ENCODE measurements at places on chromosomes 5 and 9.

- DNase-seq = no peak
Measured at GRCh38 chr9:117548556-117548955, 133.7 kb upstream of the ASTN2 start.

DNA sequence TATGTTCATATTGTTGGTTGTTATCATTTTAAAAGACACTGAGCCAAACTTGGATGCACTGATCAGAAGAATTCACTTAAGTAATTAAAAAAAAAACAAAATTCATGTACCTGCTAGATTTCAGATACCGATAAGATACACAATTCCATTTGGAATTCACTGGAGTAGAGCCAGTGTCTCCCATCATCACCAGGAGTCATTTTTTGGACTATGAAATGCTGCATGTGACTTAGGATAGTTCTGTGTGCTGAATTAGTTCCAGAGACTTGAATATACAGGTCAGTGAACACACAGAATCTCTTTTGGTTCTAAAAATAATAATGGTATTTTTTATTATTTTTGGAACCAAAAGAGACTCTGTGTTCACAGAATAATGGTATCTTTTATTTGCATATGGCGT lies 482.6 kb upstream of the PIK3R1 start:
- no peak for DNase-seq

DNA sequence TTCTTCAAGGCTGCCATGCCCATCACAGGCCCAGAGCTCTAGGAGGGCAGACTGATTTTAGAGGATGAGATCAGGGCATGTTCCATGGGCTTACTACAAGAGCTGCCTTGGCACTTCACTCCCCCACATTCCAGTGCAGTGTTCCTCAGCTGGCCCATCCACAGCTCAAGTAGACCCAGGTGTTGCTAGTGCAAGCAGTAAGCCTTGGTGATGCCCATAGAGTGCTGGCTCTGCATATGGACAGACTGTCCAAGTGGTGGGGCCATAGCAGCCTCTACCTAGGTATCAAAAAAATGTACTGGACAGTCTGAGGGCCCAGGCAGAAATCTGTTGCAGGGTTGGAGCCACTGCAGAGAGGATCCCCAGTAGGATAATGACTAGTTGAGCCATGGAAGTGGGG lies 366.6 kb downstream of the FGF10 start:
- no peak for DNase-seq

DNA sequence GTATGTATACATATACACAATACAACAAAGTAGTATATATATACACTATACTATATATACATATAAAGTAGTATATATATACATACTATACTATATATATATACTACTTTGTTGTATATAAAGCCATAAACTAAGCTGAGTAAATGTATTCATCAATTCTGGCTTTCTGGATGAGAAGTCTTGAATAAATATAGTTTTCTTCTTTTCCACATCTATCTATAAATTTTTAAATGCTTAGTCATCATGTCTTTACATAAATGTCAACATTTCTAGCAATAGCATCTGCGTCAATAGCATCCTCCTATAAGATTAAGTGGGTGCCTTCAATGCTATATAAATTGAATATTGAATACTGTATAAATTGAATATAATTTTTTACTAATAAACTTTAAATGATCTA lies 63.1 kb upstream of the COX7C start:
- DNase-seq = no peak

DNA sequence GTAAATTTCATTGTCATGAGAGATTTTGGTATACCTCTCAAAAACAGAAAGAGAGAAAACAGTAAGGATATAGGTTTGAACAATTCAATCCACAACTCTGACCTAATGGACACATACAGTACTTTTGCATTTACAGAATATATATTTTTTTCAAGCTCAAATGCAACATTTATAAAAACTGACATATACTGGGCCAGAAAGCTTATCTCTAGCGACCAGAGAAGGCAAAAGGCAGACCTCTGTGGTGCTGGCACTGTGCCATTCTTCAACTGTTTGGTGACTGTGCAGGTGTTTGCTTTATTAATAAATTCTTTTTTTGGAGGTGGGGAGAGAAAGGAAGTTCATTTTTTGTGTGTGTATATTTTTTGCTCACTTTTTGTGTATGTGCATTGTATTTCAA lies 6.0 kb upstream of the PLAC8L1 start:
- no peak for DNase-seq

DNA sequence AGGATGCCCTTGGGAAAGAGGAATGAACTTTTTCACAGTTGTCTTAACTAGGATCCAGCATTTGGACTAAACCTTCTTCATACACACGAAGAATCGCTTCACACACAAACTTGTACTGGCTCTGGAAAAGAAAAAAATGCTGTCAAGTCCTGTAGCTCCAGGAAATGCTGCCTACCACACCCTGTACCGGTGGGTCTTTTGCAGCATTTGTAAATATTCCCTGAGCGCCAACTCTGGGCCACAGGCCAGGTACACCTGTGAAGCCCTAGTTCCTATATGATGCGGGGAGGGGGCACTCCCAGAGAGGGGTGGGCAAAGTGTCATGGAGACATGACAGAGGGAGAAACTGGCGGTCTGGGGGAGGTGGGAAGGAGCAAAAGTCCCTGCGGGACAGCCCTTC lies 58.7 kb upstream of the EPB41L4B start:
- no peak for DNase-seq

DNA sequence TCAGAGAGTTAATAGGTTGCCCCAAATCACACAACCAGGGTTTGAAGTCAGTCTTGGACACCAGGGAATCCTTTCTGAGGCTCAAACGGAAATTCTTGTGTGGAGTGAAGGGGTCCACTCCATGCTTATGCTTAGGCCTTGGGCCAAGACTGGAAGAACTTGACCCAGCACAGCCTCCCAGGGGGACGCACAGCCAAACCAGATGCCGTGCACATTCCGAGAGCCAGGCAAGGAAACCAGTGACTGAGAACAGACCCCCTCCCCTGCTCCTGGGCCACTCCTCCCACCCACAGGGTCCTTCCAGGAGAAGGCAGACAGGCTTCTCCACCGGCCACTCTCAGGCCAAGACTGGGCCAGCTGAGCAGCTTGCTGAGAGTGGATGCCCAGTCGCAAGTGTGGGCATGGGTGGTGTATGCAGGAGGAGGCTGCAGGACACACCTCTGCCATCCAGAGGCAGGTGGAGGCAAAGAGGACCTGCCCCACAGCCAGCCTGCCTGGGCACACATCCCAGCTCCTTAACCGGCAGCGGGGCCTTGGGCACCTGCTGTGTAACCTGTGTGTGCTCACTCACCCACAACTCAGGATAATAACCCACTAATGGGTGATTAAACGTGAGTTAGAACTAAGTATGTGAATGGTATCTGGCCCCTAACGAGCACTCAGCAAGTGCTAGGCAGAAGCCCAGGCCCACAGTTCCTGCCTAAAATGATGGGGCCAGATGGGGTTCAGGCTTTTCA lies 38.0 kb downstream of the NIPAL4 start:
- DNase-seq = no peak

DNA sequence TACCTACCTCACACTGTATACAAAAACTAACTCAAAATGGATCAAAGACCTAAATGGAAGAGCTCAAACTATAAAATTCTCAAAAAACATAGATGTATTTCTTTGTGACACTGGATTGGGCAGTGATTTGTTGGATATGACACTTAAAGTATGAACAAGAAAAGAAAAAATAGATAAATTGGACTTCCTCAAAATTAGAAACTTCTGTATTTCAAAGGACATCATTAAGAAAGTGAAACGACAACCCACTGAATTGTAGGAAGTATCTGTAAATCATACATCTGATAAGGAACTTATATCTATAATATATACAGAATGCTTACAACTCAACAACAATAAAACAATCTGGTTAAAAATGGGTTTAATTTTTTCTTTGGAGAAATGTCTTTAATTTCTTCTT lies 96.7 kb downstream of the NRG2 start:
- DNase-seq = no peak

GRCh38 chr9:136538599-136539426 lies 7.0 kb downstream of the NOTCH1 start:
- no peak for DNase-seq

DNA sequence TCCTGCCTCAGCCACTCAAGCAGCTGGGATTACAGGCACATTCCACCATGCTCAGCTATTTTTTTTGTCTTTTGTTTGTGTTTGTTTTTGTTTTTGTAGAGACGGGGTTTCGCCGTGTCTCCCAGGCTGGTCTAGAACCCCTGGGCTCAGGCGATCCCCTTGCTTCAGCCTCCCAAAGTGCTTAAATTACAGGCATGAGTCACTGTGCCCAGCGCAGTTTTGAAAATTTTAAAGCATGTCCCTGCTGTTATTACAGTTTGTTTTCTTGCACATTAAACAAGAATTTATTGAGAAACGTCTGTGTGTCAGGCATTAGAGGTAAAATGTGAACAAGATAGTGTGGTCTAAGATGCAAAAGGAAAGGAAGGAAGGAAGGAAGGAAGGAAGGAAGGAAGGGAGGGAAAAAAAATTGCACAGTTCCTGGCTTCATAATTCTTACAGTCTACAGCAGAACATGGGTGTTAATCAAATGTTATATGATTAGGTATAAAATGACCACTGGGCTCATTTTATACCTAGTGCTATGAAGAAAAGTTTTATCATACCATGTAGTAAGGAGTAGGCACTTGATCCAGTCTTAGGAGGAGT lies 205.4 kb downstream of the SNX18 start:
- DNase-seq = no peak

DNA sequence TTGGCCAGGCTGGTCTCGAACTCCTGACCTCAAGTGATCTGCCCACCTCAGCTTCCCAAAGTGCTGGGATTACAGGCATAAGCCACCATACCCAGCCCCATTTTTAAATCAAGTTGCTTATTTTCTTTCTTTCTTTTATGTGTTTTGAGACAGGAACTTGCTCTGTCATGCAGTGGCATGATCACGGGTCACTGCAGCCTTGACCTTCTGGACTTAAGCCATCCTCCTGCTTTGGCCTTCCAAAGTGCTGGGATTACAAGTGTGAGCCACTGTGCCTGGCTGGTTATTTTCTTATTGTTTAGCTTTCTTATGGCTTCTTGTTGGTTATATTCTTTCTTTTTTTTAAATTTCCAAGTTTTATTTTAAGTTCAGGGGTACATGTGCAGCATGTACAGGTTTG lies 79.7 kb upstream of the C5orf63 start:
- no peak for DNase-seq

DNA sequence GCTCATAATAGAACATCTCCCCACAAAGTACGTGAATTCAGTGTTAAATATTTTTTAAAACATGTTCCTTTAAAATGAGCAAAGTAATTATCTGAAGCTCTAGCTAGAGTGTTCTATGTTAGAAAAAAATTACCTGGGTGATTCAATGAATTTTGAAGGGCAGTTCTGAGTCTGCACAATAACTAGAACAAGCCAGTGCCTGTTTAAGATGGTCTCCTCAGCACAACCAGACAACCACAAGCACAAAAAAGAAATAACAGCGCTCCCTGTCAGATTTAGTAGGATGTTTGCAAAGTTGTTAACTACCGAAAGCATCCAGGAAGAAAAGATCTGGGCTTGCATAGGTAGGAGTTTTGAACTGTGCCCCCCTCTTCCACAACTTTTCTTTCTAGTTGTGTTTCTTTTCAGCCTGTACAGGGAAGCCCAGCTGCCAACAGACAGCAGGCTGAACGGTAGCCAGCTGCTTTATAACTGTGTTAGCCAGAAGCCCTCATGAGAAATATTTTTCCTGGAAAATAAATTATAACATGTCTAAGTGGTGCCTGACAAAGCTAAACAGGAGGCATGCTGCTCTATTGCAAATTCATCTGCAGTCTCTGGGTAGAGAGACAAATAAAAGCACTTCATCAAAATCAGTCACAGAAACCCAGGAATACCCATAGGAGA lies 1026.9 kb downstream of the MAT2B start:
- no peak for DNase-seq

- DNase-seq = no peak
Measured at GRCh38 chr5:127995556-127995955, 88.0 kb upstream of the SLC12A2 start.

DNA sequence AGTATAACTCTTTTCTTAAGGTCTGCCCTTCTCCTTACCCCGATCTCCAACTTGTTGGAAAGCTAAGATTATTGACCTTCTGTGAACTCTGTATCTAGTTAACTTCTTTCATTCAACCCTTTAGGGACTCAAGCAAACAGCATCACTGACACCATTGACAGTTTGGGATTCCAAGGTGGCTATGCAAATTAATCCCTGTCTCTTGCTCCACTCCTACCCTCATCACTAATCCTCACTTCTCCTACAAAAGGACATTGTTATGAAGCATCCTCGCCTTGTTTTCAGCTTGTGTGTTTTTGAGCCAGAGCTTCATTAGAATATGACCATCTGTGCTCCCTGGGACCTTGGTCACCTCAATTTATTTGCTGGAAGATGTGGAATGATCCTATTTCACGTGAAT lies 337.9 kb downstream of the PDE4D start:
- DNase-seq = no peak

- no peak for DNase-seq
Measured at GRCh38 chr5:131679911-131680310, 44.9 kb upstream of the RAPGEF6 start.

- DNase-seq = no peak
Measured at GRCh38 chr5:173568703-173569102, 47.7 kb downstream of the BOD1 start.

DNA sequence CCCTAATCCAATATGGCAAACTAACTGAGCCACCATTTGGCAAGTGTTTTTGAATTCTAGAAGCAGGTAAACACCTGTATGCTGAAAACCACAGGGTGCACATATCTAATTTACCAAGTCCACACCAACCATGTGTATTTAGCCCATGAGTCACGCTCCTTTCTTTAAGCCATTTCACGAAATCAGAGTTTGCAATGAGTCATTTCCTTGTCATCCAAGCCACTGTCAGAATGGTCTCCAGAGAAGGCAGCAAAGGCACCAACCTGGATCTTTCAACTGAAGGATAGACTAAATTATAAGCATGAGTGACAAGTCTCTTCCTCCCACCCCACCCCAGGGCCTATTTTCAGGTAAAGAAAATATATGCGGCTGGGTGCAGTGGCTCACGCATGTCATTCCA lies 110.0 kb downstream of the PAX5 start:
- DNase-seq = no peak

- DNase-seq = no peak
Measured at GRCh38 chr5:139755892-139756671, 39.5 kb upstream of the PSD2 start.

DNA sequence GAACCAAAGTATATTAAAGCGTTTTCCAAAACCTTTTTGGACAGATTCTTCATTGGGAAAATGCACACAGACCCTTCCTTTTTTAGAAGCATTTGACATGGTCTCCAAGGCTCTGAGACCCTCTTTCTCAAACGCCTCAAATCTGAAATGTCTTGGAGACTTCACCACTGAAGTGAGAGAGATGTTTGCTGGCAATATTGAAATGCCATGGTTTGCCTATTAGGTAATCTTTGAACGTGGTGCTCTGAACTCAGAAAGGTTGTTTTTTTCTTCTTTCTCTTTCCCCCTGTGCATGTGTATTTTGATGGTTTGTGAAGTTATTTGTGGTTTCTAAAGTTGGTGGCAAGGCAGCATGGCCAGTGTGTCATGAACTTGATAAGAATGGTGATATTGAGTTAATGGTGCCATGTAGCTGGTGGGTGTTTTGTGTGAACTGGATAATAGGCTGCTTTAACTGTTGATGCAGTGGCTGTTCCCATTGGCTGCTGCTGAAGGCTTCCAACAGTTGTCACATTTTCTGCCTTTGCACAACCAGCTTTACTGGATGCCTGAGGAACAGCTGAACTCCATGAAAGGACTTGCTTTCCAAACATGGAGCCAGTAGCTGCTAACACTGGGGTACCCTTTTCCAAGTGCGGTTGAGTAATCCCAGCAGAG lies 1.7 kb downstream of the PALM2AKAP2 start:
- no peak for DNase-seq
